ENCODE measurements at places on chromosomes 3 and 15.

- no peak for DNase-seq
These were observed 1.3 kb downstream of the TNK2 start for GRCh38 chr3:195906865-195907683.

- DNase-seq: no peak
These were observed 22.6 kb downstream of the MKRN2OS start for GRCh38 chr3:12522721-12523120.

- no peak for DNase-seq
These were observed 102.0 kb upstream of the NUDT16 start for GRCh38 chr3:131279577-131279976.

DNA sequence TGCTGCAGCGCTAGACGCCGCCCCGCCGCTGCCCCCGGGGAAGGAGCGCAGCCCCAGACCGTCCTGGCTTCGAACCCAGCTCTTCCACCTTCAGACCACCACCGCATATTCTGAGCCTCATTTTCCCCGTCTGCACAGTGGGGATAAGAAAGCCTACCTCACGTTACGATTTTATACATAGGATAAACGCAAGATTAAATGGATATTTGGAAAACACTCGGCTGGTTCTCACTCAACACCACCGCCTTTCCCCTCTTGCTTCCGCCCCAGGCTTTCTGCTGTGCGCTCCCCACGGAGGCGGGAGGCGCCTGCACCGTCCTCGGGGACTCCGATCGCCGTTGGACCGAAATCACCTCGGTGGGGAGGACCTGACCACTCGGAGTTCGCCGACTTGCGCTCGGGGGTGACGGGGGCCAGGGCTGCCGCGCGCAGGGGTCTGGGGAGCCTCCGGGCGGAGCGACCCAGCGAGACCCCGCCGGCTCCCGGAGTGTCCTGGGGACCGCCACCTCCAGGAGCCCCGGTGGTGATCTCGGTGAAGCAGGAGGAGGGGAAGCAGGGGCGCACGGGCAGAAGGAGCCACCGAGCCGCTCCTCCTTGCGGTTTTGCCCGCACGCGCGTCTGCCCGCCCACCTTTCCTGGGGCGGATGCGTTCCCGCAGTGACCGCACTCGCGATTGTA is 4.0 kb downstream of the FBXL22 start:
- DNase-seq: no peak

GRCh38 chr15:67828969-67829646 is 3.8 kb downstream of the SKOR1 start:
- no peak for DNase-seq

GRCh38 chr15:56232058-56232457 is 11.6 kb downstream of the RFX7 start:
- DNase-seq: no peak

DNA sequence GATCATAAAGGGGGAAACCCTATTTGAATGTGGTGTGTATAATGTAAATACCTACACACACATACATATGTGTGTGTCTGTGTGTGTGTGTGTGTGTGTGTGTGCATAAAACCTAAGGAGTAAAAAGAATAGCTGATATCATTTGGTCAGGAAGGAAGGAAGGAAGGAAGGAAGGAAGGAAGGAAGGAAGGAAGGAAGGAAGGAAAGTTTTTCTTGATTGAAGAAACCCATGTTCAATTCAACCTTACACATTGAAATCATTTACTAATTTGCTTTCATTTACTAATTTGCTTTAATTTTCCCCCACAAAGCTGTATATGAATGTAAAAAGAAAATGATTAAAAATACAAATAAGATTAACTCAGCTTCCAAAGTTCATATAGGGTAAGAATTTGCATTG is 386.6 kb downstream of the ROBO2 start:
- DNase-seq: no peak

GRCh38 chr3:150180334-150180733 is 209.6 kb upstream of the PFN2 start:
- no peak for DNase-seq

GRCh38 chr3:63450023-63450422 is 171.9 kb downstream of the SYNPR start:
- no peak for DNase-seq

DNA sequence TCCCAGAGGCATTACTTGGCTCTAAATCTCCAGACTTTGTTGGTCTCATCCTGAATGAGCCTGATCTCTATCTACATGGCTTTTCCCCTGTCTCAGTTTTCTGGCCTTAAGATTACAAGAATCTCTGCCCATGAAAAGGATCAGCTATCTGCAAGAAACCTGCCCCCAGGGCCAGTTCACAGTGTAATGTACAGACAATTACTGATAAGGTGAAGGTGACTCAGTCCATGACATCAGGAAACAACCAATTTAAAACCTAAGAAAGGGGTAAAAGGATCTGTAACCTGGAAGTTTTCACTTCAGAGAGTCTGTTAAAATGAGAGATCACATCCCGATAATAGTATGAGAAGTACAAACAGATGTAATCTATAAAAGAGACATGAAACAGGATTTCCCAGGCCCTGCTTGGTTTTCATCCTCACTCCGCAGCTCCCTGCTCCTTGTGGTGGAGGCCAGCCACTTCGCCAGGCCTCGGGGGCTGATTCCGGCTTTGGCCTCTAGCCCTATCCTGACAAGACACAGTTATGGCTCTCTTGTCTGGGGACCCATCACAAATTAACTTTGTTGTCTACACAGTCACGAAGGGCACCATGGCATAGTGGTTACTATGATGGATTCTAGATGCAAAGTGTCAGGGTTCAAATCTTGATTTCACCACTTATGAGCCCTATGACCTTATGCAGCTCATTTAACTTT is 136.9 kb downstream of the THSD4 start:
- no peak for DNase-seq

GRCh38 chr3:126049289-126050049 is 34.5 kb downstream of the SLC41A3 start:
- DNase-seq: no peak
